ENCODE measurements at places on chromosomes 5 and 9.

GRCh38 chr9:120353506-120353905 lies 226.5 kb downstream of the CDK5RAP2 start:
- no peak for DNase-seq

GRCh38 chr5:174177531-174177930 lies 132.0 kb downstream of the NSG2 start:
- DNase-seq, result no peak

DNA sequence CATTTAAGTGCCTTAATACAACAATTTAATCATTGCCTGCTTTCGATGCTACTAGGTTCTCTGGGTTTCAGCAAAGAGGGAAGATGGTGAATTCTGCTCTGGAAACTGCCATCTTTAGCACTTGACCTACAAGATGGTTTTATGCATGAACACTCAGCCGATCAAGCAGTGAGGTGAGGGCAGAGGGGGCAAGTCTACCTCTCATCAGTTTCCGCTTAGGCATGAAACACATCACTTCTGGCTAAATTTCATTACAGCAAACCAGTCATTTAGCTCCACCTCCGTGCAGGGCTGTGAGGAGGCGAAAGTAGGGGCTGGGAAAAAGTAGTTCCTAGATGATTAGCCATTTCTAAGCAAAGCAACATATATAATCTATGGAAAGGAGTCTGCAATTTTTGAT lies 1018.0 kb downstream of the CDH18 start:
- no peak for DNase-seq

DNA sequence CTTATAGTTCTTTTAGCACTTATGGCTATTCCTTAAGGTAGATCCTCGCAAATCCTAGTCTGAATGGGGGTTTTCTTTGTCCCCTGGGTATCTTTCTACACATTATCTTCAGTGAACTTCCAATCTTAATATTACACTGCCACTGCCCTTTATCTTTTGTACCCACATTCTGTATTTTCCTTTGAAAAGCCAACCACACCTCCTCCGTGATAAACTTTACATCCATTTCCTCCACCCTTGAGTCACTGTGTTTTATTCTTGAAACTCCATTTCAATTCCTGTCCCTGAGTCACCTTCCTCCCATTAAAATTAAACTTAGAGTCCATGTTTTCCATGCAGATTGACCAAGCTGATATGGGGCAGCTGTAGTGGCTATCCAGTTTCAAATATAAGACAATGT lies 43.2 kb upstream of the RICTOR start:
- no peak for DNase-seq

DNA sequence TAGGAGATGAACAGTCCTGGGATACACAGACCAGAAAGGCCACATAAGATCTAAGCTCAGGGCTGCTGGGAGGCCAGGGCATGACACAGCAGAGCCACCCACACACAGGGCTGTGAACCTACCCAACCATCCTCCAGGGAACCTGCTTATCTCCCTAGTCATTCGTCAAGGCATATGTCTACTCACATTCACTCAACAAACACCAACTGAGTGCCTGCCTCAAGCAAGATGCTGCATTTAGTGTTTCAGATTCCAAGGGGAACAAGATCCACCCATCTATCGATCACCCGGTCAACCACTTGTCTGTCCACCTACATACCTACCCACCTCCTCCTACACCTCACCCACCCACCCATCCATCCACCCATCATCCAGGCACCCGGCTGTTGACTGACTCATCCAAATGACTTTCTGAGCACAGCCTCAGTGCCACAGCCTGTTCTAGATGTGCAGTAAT lies 1.9 kb downstream of the DPM2 start:
- no peak for DNase-seq

DNA sequence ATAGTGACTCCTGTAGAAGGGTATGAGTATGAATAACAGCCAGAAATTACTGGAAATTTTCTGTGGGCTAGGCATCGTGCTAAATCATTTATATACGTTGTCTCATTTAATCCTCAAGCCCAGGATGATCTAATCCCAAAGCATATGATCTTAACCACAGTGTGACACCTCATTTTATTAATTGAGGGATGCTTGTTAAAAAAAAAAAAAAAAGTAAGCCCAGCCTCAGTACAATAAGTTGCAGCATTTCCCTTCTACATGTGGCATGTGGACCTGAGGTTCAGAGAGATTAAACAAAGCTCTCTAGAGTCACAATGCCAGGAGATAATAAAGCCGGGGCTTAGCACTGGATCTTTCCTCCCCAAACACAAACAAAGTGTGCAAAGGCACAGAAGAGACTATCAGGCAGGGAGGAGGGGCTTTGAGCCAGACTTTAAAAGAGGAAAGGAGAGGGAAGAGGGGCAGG lies 49.5 kb downstream of the KLF4 start:
- DNase-seq, result no peak

GRCh38 chr9:111005746-111006470 lies 32.4 kb downstream of the LPAR1 start:
- DNase-seq, result no peak
